ENCODE measurements at places on chromosomes 12 and 14. TPM values are rescaled to one million over a fixed set of nuclear protein-coding genes. Genes with fewer than 3 reads are reported as not detected.

DNA sequence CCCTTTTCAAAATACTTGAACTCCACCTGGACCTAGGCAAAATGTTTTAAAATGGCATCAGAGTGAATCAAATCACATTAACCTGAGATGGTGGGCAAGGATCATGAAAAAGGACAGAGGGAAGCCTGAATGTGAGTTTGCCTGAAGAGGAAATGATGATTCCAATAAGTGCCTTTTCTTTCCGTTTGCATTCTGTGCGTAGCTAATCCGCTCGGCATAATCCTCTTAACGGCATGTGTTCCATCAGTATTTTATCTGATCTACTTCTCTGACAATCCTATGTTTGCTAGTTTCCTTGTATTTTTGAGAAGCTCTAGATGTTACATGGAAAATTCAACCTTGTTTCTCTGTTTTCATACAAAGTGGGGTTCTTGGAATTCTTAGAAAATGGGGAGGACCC is 354.6 kb downstream of the NRXN3 start:
- no peak for DNase-seq

- DNase-seq = no peak
Observed at GRCh38 chr14:25259470-25259869, 209.5 kb upstream of the STXBP6 start.

DNA sequence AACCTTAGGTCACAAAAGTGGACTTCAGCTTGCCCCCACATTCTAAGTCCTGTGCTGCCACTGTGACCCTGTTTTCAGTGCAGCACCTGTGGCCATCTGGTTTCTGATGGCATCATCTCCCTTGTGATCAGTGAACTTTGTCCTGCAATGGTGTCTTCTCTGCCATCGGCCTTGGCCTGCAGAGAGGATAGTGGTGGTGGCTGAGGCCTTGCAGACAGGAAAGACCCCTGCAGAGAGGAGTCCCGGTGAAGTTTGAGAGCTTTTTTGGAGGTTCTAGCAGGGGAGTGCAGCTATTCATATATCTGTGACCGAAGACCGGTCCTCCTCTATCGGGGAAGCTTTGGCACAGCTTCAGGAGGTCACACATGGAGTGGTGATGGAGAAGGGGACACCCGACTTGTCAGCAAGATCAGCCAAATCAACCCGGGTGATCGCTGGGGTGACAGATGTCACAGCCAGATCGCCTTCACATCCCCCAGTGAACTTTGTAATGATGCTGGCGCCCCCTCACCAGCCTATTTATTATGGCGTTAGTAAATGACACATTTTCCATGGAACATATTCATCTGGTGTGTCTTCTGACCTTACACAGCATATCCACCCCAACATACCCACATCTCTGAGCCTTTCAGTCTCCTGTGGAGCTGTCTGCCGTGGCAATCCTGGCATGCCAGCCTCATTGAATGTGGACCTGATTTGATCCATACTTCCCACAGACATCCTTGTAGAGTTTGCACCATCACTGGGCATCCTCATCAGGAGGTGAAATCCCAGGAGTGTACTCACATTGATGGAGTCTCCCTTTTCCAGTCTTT is 136.1 kb downstream of the PAPOLA start:
- no peak for DNase-seq

- DNase-seq = no peak
Observed at GRCh38 chr12:15796493-15797141, 7.4 kb upstream of the EPS8 start.

GRCh38 chr14:23697680-23698079 is 61.5 kb downstream of the DHRS2 start:
- no peak for DNase-seq

GRCh38 chr14:31717294-31718085 is 156.3 kb downstream of the NUBPL start:
- no peak for DNase-seq

DNA sequence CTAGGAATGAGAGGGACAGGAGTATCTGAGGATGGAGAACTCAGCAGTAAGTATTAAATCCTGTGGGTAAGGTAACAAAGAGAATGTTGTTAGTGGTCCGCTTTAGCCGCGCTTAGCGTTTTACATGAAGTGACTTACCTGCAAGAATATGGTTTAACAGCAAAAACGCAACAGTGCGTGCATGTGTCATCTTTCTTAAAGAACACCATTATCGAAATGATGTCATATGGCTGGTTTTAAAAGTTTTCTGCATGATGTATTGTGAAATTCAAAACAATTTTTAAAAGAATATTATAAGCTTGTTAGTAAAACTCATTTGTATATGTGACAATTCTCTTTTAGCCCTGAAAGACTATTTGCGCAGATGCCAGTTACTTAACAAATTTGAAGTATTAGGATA is 1.7 kb downstream of the LEMD3 start:
- no peak for DNase-seq

- no peak for DNase-seq
Observed at GRCh38 chr12:4432878-4433744, 12.5 kb downstream of the FGF6 start.

DNA sequence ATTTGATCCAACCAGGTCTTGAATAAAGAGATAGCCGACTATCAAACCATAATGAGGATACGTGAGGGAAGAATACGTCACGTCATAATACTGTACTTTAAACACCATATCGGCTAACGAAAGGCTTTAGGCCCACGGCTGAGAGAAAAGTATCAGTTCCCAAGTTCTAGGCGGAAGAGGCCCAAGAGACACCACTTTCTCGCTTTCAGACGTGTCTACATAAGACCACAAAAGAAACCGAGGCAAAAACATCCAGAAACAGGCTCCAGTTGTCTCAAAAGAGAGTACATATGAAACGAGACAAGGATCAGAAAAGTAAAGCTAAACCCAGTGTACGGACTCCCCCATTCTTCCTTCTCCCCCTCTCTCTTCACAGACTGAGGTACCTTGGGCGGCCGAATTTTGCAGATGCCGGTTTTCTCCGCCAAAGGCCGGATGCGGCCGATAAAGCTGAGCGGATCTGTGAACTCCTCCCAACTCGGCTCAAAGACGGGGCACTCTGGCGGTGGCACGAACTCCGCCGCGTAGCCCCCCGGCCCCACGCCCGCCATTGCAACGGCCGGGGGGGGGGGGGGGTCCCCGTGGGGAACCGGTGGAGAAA is 479 bp downstream of the KDM5A start:
- peak; percentile 32 for DNase-seq

- DNase-seq = no peak
Observed at GRCh38 chr12:113416091-113416754, 6.0 kb upstream of the SDSL start.

GRCh38 chr14:103881268-103882201 is 34.2 kb upstream of the PPP1R13B start:
- no peak for DNase-seq

DNA sequence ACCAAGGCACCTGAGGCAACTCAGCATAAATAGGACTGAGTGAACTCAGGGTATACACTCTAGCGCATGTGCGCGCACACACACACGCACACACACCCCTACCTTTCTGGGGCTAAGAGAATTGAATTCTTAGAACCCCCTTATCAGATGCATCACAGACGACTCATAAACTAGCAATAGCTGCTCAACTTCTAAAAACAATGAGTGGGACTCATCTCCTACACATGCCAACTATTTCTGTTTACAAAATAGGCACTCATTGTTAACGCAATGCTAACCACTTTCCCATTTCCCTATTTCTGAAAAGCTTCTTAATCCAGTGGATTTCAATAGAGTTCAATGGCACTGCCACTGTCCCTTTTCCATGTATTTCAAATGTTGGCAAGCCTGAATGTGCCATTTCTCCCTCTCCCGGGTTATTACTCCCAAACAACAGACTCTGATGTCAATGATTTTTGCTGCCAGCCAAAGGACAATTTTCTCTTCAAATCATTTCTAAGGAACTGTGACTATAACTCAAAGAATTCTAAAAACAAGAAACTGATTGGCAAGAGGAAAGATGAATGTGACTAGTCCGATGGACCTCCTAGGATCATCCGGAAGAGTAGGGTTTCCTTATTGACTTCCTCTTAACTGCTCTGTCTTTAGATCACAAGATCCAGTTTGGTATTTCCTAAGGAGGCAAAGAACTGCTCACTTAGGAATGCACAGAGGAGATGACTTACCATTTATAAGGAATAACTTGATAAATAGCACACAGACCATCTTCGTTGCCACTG is 48.8 kb downstream of the SLC38A1 start:
- no peak for DNase-seq

- DNase-seq = no peak
Observed at GRCh38 chr12:112950701-112951100, 12.4 kb downstream of the OAS3 start.

- no peak for DNase-seq
Observed at GRCh38 chr12:114400361-114400811, 5.6 kb downstream of the TBX5 start.

DNA sequence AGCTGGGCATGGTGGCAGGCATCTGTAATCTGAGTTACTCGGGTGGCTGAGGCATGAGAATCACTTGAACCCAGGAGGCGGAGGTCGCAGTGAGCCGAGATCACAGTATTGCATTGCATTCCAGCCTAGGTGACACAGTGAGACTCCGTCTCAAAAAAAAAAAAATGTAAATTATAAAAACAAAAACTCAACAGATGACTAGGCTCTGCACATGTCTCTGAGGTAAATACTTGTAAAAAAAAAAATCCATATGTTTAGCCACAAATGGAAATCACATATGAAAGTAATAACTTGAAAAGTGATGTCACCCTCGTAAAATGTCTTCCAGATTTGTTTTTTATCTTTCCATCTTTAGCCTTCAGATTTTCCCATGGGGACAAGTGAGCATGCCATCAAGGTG is 85.0 kb downstream of the KICS2 start:
- no peak for DNase-seq

DNA sequence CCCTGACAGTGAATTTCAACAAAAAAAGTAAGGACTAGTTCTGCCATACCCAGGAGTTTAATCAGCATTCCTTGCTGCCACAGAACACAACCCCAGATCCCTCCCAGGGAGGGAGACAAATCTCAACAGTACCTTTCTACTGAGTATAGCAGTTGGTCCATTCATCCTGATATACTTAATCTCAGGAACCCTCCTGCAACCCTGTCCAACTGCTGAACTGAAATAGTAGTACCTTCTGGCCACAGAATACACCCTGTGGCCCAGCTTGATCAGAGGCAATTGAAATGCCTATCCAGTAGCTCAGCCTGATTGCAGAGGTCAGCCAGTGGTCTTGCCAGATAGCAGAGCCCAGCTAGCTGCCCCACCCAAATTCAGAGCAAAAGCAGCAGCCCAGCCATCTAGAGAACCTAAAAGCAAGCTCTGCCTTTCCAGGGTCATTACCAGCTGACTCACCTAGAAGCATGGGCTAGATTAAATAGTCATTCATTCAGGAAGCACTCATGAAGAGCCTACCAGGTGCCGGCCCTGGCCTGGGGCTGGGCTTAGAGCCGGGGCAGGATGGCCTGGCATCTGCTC is 40.0 kb upstream of the RHOJ start:
- no peak for DNase-seq

DNA sequence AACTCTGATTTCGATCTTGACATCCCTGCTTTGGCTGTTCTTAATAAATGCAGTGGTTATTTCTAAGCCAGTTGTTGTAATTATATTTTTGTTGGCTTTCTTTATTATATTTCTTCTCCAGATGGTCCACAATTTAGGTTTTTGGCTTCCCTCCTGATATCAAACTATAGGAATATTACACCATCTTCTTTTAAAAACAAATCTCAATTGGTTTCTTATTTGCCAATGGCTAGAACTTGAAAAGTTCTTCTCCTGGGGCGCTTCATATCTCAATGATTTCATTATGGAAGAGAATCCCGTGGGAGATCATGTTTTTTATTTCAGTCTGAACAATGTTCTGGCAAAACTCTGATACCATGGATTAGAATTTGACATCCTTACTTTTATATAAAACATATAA is 292.3 kb downstream of the FLRT2 start:
- DNase-seq = no peak

- DNase-seq = no peak
Observed at GRCh38 chr12:110234755-110235154, 46.3 kb upstream of the ATP2A2 start.

DNA sequence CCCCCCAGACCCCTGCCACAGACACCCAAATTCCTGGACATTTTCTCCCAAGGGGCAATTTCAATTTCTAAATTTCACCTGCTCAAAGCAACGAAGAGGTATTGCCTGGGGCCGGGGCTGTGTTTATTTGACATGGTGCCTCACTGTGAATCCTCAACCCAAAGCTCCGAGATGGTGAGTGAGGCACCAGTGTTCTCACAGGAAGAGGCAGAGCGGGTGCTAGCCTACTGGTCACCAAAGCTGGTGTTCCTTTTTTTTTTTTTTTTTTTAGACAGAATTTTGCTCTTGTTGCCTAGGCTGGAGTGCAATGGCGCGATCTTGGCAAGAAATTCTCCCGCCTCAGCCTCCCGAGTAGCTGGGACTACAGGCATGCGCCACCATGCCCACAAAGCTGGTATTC is 14.8 kb upstream of the SH2B3 start:
- DNase-seq = no peak

DNA sequence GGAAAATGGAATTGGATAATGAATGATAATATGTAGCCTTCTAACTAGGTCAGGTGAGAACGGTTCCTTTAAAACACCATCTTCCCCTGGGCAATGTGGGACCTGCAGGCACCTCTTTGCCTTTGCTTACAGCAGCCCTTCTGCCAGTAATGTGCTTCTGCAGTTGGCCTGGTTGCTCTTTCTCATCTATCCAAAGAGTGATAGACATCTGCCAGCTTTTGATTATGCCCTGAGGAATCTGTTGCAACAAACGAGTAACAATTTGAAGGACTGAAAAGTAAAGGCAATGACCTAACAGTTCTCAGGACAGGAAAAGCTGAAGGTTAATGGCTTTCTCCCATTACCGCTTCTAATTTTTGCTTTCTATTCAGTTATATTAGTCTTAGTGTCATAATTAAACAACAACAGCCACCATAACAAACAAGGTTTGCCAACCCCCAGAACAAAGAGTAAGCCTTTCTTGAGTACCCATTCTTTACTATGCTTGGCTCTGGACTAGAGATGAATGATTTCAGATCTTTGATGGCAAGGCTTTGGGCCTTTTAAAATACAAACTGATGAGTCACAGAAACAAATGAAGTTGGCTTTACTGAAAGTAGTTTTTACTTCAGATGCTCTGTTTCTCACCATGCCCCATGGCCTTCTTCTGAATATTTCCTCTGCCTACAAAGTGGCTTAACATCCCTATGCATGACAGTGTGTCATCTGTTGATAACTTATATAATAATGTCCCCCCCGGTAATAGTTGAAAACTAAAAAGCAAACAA is 76.1 kb upstream of the KRR1 start:
- no peak for DNase-seq

GRCh38 chr14:51479584-51480325 is 172.0 kb upstream of the FRMD6 start:
- no peak for DNase-seq

Gene GALNT16
- polyA plus RNA-seq = 2.3 TPM

Gene CEBPE
- polyA plus RNA-seq = 0.11 TPM

Gene LGR5
- polyA plus RNA-seq = 22.0 TPM

Gene DNAI7
- polyA plus RNA-seq = 7.7 TPM

Gene TMPRSS12
- polyA plus RNA-seq = 0.10 TPM

Gene CLEC1B
- 1.4 TPM for polyA plus RNA-seq

Gene KIF21A
- polyA plus RNA-seq = 29.0 TPM

Gene NRIP2
- 31.1 TPM for polyA plus RNA-seq

Gene AVPR1A
- polyA plus RNA-seq = 5.1 TPM

Gene SLC38A4
- polyA plus RNA-seq = 28.5 TPM

Gene KLHDC1
- polyA plus RNA-seq = 6.7 TPM

Measured in left renal cortex interstitium (tissue), 4 donors.